Common myeloid progenitor, CD34-positive (primary cell): ENCODE measurements at places on chromosomes 12 and 14.
A peak's percentile ranks its signal among the peaks of the same experiment; 100 is the strongest.

- DNase-seq = peak; percentile 14
Observed at GRCh38 chr14:96204151-96205058, at the start of gene BDKRB2. Gene BDKRB2 (plus strand): TSS chr14:96204839. CDS start chr14:96237108, 32,269 bp downstream.

GRCh38 chr12:50567926-50568325, 63.1 kb downstream of the DIP2B start:
- no peak for DNase-seq

- no peak for DNase-seq
Observed at GRCh38 chr14:77107228-77107627, 9.2 kb downstream of the CIPC start.

DNA sequence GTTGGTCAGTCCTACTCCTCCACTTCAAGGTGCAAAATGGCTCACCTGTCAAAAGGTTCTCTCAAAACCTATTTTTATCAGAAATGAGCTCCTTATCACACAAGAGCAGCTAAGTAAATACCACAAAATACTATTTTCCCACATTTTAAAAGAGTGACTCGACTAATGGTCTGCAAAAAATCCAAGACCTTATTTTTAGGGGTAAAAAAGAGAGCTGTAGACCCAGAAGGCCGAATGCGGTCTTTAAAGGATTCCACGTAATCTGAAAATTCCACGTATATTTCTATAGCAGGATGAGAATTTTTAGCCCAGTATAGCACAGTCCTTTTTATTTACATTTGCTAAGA, 3.8 kb downstream of the C14orf93 start:
- DNase-seq = no peak

DNA sequence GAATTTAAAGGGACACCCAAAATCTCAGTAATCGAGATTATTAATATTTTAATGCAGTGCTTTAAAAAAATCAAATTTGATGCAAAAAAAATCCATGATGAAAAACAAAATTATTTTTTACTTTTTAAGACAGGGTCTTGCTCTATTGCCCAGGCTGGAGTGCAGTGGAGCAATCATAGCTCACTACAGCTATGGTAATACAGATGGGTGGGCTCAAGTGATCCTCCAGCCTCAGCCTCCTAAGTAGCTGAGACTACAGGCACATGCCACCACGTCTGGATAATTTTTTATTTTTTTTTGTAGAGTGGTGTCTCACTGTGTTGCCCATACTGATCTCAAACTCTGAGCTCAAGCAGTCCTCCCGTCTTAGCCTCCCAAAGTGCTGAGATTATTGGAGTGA, 62.9 kb downstream of the TRAF3 start:
- no peak for DNase-seq

- no peak for DNase-seq
Observed at GRCh38 chr14:94702629-94703028, 67.3 kb downstream of the GSC start.

DNA sequence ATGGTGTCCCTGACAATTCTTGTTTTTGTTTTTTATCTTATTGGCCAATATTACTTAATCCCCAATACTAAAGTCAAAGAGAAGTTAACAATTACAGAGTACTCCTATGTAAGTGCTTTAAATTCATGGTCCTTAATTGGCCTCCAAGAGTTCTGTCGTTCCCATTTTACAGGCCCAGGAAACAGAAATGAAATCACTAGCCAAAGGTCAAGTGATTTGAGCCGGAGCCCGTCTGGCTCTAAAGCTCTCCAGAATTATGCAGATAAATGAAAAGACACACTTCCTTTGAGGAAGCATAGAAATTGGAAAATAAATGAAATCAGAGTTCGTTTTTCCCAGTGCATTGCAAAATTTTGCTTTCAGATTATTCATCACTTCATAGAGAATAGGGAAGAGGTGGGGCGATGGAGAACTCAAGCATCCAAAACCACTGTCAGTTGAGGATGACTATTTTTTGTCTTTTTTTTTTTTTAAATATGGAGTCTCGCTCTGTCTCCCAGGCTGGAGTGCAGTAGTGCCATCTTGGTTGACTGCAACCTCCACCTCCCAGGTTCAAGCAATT, 78.5 kb downstream of the MAP1LC3B2 start:
- no peak for DNase-seq

DNA sequence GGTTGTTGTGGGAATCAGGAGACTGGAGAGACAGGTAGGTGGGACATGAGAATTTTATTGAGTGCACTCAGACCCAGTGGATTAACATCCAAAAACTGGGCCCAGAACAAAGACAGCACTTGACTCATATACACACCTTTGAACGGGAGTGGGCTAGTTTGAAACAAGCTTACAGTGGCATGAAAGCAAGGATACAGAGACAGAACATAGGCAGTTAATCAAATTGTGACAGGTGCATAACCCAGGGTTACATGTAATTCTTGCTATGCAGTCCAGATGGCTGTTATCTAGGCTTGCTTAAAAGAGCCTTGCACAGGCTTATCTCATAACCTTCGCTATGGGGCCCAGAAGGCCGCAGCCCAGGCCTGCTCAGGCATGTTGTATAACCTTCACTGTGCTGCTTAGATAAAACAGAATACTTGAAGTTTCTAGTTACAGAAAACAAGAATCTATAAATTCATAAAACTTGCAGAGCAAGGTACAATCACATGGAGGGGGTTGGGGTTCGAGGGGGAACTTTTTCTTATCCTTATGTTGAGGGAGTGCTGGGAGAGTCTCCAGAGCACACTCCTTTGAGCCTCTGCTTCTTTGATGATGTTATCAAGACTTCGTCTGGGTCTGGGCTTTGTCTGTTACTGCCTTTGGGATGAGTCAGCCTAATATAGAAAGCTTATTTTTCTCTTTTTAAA, 81.7 kb downstream of the TNFAIP2 start:
- DNase-seq = peak; percentile 12

GRCh38 chr14:106622200-106622745, 1095.9 kb downstream of the TMEM121 start:
- DNase-seq = peak; percentile 16

DNA sequence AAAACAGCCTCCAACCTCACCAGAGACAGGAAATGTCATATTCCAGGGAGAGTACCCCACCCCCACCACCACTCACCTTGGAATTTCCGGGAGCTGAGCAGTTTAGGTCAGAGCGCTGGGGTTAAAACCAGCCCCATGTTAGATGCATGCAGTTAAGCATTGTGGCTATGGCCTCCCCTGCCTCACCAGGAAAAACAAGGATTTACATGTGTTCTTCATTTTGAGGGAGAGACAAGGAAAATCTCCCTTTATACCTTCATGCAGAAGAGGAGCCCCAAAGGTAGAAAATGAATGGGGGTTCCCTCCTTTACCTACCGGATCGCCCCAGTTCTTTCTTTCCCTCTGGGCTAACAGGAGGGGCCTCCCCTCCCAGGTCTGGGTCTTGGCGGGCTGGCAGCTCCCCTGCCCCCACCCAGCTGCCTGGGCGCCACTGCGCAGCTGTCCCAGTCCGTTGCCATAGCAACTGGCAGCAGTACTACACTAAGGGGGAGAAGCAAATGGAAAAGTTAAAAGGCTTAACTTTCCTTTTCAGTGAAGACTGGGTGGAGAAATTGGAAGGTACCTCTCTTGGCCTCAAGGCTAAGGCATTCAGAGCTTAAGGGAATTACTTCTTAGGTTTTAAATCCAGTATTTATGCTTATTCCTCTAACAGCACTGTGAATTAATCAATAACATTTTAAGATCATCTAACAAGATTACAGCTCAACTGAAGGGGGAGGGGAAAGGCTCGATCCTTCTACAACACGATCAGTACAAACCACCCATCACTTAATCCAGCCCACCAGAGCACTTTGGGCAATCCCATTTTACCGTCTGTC, 20.5 kb downstream of the CBX5 start:
- peak; percentile 81 for DNase-seq

- no peak for DNase-seq
Observed at GRCh38 chr12:114141921-114142564, 175.9 kb upstream of the RBM19 start.

DNA sequence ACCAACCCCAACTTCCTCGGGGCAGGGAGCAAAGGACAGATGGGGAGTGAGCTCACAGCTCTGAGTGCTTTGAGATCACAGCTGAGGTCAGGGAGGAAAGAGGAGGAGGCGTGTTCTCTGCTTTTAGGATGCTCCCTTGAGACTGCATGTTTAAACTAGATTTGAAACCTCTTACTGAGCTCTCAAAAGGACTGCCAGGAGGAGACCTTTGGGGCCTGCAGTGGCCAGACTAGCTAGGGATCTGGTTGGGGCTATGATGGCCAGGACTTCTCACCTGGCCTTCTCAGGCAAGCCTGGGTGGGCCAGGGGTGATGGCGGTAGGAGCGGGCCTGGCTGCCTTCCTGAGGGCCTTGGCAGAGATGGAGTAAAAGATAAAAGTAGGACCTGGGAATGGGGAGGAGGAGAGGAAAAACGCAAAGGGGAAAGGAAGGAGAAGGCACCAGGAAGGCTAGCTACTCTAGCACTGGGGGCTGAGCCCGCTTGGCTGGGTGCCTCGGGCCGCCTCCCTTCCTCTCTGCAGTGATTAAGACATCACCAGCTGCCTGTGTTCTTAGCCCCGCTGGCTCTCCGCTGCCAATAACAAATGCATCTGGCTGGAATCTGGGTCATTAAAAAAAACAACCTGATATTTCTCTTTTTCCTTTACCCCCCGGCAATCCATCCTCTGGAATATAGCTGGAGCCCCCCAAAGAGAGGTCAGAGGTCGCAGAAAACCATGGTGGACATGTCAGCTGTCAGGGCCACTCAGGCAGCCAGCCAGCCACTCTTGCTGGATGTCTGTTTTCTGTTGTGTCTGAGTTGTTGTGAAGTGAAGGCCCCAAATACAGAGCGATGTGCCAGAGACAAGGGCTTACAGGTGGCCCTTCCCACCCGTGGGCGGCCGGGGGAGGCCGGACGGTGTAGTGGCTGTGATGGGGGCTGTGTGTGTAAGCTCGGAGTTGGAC, 141.3 kb downstream of the TSPAN9 start:
- DNase-seq = peak; percentile 36

- no peak for DNase-seq
Observed at GRCh38 chr12:27285403-27285802, 41.3 kb downstream of the STK38L start.

DNA sequence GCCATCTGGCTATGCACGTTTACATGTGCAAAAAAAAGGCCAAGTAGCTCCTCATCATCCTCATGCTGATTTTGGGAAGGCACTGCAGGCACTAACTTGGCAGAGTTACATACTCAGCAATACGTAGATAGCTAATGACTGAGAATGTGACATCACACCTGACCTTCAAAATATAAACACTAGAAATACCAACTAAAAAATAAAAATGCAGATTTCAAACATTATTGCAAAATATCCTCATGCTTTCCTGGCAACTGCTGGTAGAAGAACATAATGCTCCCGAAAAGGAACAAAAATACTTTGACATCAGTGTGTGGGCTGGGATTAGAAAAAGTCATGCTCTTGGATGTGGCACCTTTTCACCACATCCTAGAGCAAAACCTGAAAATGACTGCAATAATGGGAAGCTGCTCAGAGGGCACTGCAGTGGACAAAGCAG, 153.2 kb upstream of the ABCD2 start:
- DNase-seq = no peak

- no peak for DNase-seq
Observed at GRCh38 chr12:20188930-20189653, 179.2 kb upstream of the PDE3A start.

DNA sequence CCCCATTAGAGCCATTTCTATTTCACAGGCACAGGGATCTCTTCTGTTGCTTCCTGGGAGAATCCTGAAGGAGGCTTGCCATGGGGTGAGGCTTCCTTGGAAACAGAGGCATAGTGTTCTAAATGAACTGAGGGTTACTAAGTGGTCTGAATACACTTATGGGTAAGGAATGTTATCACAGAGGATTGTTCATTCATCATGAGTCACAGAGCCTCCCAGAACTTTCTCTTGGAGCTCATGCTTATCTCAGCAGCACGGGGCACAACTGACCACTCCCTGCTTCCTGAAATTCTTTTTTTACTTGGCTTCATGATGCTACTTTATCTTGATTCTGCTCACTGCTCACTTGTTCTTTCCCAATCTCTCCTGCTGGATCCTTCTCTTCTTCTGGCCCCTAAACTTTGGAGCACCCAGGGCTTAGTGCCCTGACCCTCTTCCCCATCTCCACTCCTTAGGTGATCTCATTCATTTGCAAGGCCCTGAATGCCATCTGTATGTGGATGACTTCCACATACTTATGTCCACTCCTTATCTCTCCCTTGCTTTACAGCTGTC, 57.9 kb downstream of the ANO6 start:
- DNase-seq = no peak

DNA sequence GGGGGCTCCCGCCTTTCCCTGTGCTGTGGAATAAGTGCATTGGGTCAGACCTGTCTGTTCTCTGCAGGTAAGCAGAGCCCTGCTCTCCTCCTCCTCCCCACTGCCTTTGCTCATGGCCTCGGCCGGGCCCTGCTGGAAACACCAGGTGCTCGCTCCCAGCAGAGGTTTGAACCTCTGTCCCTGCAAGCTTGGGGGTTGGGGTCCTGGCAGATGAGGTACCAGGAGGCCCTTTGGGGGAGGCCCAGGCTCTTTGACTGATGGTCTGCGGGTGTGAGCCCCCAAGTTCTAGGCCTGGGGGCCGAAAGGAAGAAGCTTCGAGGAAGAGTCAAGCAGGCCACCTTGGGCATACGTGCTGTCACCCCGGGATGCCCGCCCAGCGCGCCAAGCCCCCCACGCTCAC, 22.1 kb upstream of the CEP170B start:
- DNase-seq = no peak

DNA sequence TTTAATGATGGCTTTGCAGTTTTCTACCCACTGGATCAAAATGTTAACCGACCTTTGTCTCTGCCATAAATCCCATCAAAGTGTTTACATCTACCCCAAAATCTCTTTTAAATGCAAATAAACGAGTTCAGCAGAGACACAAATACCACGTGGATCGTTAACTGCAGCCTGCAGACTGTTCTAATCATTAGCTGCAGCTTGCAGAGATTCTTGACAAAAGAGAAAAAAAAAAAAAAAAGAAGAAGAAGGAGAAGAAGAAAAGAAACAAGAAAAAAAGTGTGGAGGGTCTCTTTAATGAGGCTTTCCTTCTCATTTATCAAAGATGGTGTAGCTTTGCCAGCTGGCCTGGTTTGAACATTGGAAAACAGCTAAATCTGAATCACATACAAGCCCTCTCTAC, 275.7 kb downstream of the NEDD1 start:
- DNase-seq = no peak

- no peak for DNase-seq
Observed at GRCh38 chr14:41201696-41202095, 405.0 kb upstream of the LRFN5 start.

DNA sequence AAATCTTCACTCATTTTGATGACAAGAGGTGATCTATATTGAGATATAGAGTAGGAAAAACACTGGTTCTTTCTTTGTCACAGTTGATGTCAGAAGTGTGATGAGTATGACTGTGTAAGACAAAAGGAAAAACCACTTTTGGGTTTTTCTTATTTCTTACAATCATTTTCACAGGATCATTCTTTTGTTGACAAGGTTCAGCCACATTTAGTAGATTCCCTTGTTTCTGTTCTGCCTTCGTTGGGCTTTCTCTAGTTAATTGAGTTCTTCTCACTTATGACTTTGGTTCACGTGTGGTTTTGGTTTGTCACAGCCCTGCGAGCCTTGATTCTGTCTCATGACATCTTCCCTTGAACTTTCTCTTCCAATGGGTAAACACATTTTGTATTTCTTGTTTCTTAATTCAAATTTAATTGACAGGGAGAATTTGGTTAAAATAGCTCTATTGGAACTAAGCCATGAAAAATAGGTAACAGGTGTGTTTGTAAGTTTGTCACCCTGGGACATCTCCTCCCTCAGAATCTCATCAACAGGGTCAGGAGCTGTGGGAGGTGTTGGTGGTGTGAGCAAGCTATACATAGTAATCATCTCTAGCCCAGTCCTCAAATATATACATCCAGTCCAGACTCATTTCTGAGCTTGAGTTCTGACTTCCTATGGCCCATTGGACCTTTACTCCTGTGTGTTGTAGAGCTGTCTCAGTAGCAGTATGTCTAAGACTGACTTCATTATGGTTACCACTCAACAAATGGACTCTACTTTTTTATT, 255.3 kb downstream of the BMP4 start:
- DNase-seq = no peak
